ENCODE measurements at places on chromosomes 1 and 21.

DNA sequence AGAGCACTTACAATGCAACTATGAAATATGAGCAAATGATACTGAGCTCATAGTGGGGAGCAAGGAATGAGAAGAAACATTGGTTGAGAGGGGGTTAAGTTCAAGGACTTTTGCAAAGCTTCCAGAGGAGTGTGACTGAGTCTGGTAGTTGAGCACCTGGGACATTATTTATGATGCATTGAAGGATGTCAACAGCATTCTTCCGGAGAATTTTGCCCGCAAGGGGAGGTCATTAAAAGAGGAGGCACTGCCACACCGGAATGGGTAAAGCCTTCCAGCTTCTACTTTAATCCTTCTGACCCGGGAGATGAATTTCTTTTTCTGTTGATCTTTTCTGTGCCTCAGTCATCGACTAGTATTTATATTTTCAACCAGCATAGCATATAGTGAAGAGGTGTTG is 208.4 kb upstream of the CAMK1G start:
- DNase-seq: no peak

- DNase-seq: no peak
These were observed 3.7 kb downstream of the SLC45A3 start for GRCh38 chr1:205676597-205676996.

- no peak for DNase-seq
These were observed 22.0 kb upstream of the CDC42 start for GRCh38 chr1:22030473-22030872.

DNA sequence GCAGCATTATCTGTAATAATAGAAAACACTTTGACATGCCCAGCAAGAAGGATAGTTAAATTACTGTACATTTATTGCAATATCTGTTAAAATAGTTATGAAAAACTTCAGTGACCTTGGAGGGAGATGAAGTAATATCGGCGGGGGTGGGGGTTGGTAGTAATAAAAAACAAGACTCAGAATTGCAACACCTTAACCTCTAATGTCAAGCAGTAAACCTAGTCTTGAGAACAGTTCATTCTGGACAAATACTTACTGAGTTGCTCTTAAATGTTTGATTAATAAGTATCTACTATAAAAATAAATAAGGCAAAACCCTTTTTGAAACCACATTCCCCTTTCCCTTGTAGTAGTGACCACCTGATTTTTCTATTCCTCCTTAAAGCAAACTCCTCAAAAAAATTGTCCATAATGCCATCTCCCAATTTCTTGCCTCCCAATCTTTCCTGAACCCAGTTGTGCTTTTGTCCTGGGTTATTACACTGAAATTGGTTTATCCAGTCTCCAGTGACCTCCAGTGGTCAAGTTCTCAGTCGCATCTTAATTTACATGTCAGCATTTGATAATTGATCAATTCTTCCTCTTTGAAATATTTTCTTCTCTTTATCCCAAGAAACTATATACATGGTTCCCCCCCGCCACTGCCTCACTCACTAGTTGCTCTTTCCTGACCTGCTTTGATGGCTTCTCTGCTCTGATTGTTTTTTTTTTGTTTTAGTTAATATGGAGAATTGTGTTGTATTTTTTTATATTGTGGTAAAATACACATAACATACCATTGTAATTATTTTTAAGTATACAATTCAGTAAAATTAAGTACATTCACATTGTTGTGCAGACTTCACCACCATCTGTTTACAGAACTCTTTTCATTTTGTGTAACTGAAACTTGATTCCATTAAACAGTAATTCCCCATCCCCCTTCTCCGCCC is 36.8 kb downstream of the RAP1A start:
- no peak for DNase-seq

- peak; percentile 20 for DNase-seq
These were observed 17.4 kb upstream of the GNG12 start for GRCh38 chr1:67850611-67851075.

DNA sequence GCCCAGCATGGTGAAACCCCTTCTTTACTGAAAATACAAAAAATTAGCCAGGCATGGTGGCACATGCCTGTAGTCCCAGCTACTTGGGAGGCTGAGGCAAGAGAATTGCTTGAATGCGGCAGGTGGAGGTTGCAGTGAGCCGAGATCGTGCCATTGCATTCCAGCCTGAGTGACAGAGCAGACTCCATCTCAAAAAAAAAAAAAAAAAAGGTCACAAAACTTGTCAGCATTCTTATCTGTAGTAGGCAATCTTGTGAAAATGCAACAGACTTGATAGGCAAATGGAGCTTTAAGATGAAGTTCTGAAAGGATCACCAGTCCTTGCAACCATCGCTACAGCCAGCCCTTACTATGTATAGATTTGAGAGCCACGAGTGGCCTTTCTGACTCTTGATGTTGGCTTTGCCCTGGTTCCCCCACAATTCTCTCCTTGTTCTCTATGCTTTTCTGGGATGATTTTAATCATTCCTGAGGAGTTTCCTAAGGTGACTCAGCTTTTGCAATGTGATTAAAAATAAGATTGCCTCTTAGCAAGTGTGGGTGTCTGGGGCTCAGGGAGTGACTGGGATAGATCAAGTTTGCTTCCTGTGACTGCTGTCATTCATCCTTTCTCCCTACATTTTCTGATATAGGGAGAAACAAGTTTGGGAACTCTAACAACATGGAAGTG is 7.1 kb upstream of the MAP1LC3C start:
- no peak for DNase-seq

Measured in activated CD4-positive, alpha-beta T cell treated with anti-CD3 and anti-CD28 coated beads for 48 hours (primary cell).